Ovary (tissue), 10 donors: ENCODE measurements at places on chromosomes 11 and 22. TPM values are rescaled to one million over a fixed set of nuclear protein-coding genes. Genes with fewer than 3 reads are reported as not detected.
A peak's percentile ranks its signal among the peaks of the same experiment; 100 is the strongest.

GRCh38 chr22:24807284-24807950, 1.4 kb downstream of the SGSM1 start:
- DNase-seq = peak; percentile 68

- DNase-seq = no peak
These were observed 1390.7 kb downstream of the FAM181B start for GRCh38 chr11:81342966-81343365.

DNA sequence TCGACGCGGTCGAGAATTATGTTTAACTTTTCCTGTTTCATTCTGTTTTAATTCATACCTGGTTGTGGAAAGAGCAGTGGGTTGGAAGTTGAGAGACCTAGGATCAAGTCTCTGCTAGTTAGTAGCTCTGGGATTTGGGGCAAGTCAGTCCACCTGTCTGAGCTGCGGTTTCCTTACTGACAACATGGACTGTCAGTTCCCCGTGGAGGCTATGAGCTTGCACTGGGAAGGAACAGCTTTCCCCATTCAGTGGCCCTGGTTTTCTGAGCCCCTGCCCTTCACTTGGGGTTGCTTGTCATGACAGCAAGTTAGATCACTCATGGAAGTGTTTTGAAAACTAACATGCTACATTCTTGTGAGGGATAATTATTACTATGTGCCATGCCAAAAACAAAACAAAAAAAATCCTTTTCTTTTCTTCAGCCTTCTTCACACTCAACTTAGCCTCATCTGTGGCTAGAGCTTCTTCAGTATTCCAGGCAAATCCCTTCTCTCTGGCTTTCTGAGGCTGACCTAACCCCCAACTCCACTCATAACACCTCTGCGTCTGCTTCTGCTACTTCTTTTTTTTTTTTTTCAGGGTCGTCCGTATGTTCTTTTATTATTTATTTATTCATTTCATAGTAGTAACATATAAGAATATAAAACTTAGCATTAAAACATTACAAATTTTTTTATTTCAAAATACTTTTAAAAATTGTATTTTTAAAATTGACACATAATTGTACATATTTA, 43.0 kb upstream of the ZBED5 start:
- no peak for DNase-seq

- no peak for DNase-seq
These were observed 16.1 kb downstream of the RTN4R start for GRCh38 chr22:20251981-20252380.

Gene RIMBP3C
- polyA plus RNA-seq = 0.15 TPM

GRCh38 chr11:93477684-93478234, 65.4 kb downstream of the SMCO4 start:
- no peak for DNase-seq

Gene MIOX
- polyA plus RNA-seq = not detected

DNA sequence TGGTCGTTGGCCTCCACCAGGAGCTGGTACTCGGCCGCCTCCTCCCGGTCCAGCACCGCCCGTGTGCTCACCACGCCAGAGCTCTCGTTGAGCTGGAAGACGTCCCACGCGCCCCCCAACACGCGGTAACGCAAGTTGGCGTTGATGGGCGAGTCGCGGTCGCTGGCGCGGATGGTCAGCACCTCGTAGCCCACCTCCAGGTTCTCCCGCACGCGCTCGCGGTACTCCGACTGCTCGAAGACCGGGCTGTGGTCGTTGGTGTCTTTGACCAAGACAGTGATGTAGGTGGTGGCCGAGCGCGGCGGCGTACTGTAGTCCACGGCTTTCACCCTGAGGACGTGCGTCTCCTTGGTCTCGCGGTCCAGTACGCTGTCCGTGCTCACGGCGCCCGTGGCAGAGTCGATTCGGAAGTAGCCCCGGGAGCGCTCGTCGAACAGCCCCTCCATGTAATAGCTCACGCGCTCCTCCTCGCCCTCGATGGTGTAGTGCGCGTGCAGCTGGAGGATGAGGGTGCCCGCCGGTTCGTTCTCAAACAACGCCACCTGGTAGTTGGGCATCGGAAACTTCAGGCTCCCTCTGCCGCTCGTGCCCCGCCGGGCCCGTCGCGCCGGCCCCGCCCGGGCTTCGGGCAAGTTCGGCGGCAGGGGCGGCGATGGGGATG, 1.4 kb downstream of the CELSR1 start:
- no peak for DNase-seq

- peak; percentile 54 for DNase-seq
These were observed at the start of gene MAPK11 for GRCh38 chr22:50269970-50270665. TSS of gene MAPK11 (minus strand) at chr22:50270380. CDS start at chr22:50270292, 88 bp downstream.

Gene DEPDC7
- 0.98 TPM for polyA plus RNA-seq

GRCh38 chr11:87174870-87175269, 137.1 kb downstream of the TMEM135 start:
- no peak for DNase-seq

DNA sequence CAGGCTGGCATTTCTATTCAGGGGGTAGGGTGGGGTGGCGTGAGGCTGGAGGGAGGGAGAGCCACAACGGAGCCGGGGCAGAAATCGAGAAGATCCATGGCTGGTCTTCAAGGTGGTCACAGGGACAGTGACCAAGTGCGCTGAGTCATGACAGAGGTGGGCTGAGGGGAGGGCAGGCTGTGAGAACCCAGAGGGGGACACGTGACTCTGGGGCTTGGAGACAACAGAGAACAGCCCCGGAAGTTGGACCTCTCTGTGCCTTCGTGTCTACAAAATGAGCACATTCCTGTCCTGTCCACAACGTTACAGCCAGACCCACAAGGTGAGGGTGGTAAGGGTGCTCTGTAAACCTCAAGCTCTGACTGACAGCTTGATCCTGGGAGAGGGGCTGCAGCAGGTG, 35.1 kb upstream of the ARFGAP3 start:
- DNase-seq = no peak

Gene OTOG
- not detected for polyA plus RNA-seq

Gene OR52E8
- polyA plus RNA-seq = not detected

Gene C11orf16
- polyA plus RNA-seq = not detected

DNA sequence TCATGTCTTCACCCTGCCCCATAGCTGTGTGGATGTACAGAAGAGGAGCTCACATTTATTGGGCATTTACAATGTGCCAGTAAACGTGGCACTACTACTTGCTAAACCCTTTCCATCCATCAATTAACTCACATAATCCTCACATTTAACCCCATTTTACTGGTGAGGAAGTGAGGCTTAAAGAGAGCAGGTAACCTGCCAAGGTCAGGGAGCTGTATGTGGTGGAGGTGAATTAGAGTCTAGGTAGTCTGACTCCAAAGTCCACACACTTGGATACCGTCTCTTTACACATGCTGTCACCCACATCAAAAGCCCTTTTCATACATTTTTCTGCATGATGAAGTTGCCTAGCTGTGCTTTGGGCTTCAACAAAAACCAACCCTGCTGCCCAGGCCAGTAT, 10.8 kb downstream of the PLEKHA7 start:
- no peak for DNase-seq

Gene SUSD2
- 2.9 TPM for polyA plus RNA-seq

Gene CFAP300
- 3.9 TPM for polyA plus RNA-seq

DNA sequence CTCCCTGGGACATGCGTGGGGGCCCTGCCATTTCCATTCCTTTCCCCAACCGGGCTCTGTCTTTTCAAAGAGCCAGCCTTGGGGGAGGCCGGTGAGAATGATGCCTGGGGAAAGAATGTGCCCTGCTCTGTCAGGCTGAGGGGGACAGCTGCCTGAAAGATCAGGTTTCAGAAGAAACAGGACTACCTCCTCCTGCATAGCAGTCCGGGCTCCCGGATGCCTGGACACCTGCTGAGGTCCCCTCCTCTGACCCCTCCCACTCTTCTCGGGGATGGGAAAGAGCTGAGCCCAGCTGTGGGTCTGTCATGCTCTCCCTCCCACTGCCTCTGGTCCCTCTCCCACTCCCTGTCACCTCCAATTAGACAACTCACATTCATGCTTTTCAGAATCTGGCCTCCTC, 41.8 kb upstream of the CDON start:
- DNase-seq = no peak

DNA sequence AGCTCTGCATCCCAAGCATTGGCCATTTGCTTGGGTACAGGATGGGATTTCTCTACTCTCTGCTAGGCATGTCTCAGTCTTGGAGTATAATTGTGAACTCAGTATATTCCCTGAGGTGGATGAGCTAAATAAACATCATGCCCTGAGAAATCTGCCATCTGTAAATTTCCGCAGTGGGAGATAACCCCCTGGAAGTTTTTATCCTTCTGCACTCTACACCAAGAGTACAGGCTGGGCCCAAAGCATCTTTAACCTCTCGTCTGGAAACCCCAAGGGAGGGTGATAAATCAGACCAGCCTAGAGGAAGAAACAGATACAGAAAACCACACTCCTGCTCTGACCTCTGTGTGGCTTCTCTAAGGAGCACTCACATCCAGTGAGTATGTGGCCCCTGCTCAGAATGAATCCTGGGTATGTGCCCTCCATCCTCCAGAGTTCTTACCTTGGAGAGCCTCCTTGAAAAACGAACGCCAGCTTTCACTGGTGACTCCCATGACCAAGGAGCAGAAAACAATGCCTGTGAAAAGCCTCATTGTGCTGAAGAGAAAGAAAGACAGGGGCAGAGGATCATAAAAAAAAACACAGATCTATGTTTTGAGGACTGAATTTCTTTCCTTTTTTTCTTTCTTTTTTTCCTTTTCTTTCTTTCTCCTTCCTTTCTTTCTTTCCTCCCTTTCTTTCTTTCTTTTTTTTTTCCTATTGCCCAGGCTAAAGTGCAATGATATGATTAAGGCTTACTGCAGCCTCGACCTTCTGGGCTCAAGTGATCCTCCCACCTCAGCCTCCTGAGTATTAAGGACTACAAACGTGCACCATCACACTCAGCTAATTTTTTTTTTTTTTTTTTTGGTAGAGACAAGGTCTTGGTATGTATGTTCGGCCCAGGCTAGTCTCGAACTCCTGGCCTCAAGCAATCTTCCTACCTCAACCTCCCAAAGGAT, 938 bp downstream of the SAA4 start:
- no peak for DNase-seq

Gene TCN1
- polyA plus RNA-seq = not detected

Gene OR6A2
- polyA plus RNA-seq = not detected
